NCI-H524 (cell line): ENCODE measurements at places on chromosomes 12 and 14.

DNA sequence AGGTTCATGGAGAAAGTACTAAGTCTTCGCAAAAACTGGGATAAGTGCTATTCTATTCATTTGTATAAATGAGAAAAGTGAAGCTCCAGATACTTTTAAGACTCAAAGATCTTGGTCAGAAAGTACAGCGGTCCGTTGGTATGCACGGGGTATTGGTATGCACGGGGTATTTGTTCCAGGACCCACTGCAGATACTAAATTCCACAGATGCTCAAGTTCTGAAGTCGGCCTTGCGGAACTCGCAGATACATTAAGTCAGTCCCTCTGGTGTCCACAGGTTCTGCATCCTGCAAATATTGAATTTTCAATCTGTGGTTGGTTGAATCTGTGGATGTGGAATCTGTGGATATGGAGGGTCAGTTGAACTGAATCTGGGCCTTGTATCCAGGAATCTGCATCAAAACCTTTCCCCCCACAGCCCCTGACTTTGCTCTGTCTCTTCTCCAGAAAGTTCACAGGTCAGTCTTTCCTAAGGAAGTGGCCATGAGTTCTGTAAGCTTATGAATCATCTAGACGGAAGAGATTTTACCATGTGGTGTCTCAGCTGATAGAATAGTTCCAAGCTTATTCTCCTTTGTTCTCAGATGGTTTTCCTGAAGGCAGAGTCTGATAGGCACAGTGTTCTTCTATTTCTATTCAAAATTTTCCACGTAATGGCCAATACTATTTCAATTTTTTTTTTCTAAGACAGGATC lies 274.7 kb downstream of the NEDD1 start:
- DNase-seq, result no peak

DNA sequence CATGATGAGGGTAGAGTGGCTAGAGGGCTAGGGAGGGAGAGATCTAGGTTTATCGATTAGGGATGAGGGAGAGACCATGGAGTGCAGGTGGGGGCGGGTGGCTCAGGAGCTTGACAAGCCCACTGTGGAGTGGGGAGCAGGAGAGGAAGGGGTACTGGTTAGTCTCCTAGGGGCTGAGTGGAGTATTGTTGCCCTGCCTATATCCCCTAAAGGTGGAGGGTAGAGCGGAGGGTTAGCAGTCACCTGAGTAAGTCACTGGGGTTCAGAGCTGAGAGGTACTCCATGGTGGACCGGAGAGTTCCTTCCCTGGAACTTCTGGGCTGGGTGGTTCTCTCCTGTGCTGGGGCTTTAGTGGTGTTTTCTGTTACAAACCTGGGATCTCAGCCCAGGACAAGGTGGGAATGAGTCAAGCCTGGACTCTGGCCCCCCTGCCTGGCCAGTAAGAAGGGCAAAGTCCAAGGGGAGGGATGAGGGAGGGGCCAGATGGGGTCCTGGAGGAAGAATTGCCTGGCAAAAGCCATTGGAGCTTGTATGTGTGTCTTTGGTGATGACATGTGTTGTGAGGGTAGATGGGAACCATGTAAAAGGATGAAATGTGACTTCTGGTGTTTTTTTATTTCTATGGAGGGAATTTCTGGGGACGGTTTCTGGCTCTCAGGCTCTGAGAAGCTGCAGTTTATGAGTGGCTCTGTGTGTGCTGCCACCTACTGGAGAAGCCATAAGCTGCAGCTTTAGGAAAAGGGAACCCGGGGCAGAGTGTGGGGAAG lies at the start of gene CIDEB:
Gene CIDEB (minus strand): TSS at position 403 of the 767 bp plus-strand sequence. CDS start 119 bp downstream, at position 284.
- DNase-seq, result peak; percentile 58

- no peak for DNase-seq
These were observed 17.4 kb downstream of the HEATR5A start for GRCh38 chr14:31402764-31403439.

DNA sequence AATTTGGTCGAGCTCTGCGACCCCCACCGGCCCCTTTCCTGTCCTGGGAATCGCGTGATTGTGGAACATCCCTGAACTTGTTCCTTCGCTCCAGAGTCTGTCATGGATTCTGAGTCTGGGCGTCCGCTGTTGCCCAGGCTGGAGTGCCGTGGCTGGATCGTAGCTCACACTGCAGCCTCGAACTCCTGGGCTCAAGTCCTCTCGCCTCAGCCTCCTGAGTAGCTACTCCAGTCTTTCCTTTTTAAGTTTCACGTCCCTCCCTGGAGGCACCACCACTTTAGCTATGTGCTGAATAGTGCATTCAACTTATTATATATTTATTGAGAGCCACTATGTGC lies 698 bp downstream of the ACOT6 start:
- DNase-seq, result peak; percentile 61

DNA sequence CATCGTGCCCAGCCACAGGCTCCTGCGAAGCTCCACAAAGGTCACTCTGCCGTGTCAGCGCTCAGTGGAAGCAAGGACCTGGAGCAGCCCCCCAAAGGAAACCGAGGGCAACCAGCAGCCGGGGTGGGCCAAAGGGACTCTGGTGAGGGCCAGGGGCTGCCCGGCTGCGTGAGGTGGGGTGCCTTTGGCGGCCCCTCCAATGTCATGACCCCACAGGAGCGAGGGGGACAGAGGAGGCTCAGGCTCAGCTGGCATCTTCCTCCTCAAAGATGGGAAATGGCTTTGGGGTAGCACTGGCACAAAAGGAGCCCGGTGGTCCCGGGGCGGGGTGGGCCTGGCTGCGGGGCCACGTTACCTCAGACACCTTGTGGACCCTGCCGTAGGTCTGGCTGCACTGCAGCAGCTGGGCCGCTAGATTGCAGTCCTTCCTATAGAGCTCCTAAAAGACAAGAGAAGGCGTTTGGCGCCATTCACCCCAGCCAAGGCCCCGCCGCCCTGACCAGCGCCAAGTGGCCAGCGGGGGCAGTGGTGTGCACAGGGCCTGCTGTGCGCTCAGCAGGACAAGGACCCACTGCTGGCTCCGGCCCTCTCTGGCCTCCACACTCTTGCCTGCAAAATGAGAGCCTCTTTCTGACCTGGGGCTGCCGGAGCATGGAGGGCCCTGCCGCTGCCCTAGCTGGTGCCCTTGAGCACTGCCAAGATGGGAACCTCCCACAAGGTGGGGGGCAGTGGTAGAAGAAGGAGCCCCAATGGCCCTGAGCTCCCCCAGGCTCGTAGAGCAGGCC lies 46.9 kb downstream of the BEGAIN start:
- DNase-seq, result peak; percentile 38

DNA sequence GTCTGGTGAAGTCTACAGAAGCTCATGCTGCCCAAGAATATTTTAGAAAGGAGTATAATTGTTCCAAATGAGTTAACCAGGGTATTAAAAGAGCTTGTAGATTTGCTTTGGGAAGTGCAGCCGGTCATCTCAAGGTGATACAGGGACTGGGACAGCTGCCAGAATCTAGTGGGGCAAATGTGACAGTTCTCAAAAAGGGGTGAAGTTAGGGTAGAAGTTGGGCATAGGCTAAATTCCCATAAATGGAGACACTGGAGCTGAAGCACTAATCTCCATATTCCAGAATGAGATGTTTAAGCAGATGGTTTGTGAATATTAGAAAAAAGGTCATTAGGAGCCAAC lies 94.7 kb downstream of the ANO6 start:
- no peak for DNase-seq

DNA sequence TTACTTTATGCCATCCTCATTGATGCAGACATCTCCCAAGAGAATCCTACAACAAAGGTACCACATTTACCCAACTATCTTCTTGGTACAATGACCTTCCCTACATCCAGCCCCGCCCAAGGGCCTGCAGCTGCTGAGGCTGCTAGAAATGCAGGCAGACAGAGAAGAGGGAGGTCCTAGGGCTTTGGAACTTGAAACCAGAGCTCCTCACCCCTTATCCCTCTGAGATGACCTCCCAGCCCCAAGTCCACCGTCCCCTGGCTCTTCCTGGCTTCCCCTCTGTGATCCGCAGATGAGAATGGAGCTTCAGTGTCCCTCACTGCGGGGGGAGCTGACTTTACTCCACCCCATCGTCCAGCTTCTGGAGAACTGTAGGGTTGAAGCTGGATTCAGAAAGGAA lies 1.6 kb upstream of the TNFRSF1A start:
- DNase-seq, result no peak

DNA sequence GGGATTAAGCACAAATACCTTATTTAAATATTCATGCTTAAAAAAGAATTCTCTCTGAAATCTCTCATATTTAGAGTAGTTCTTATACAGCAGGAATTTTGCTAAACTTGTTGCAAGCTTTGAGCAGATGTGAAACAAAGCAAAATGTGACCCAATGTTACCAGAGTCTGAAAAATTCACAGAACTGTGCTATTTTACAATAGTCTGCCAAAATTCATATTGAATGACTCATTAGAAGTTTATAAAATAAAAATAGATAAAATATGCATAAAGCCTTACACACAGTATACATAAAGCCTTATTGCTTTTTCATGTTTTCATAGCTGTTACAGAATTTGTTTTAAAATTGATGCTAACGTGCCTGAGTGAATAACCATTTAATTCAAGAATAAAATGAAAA lies 17.8 kb upstream of the RHOJ start:
- DNase-seq, result no peak

DNA sequence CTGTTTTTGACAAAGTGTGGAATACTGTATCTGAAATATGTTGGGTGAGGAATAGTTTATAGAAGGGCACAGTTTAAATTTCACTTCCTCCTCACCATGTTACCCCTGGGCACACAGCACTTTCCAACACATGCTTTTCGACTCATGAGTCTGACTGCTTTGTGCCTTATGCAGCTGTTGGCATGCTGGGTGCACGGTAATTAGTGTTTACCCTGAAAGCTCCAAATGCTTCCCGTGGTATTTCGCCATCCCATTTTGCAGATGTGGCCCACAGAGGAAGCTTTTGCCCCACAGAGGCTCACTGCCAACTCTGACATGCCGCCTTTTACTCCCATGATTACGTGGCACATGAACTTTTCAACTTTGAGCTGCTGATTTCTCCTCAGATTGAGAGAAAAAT lies 168.6 kb downstream of the PRKCH start:
- no peak for DNase-seq

DNA sequence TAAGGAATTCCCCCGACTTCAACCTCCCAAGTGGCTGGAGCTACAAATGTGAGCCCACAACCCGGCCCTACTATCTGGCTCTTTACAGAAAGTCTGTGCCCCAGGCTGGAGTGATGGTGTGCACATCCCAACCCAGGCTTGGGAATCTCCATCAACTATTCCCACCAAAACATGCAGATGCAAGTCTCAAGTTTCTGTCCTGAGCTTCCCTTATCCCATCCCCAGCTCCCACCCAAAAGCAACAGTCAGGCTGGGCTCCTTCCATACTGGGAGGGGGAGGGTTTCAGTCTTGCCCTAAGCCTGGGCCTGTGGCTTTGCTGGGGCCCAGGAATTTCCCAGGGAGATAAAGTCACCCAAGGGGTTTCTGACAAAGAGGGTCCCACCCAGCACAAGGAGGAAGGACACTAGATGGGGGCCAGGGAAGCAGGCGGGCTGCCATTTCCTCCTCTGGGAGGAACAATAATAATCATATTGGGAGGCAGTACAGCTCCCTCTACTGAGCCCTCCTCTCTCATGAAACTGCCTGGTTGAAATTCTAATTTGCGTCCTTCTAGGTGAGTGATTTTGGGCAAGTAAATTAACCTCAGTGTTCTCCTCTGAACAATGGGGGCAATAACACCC lies 8.0 kb downstream of the SLC8B1 start:
- no peak for DNase-seq

GRCh38 chr12:14982562-14982961 lies 9.7 kb downstream of the PDE6H start:
- no peak for DNase-seq

DNA sequence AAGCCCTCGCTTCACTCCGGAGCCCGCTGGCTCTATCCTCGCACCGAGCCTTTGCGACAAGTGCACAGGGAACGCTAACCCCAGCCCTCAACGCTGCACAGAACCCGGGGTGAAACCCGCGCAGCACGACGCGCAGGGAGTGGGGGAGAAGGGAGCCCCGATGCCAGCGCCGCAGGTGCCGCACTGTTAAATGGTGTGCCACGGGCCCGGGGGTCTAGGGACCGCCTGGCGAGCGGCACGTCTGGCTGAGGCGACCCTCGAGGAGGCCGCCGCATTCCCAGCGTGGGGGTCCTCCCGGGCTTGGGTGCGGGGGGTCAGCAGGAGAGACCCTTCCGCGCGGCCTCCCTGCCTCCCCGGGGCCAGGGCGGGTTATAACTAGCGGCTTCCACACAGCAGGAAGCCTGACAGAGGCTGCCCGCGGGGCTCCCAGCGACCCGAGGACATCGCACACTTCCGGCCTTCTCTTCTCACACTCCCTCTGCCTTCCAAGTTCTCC lies 23.8 kb upstream of the LRTM2 start:
- no peak for DNase-seq

GRCh38 chr12:30826276-30826675 lies 71.5 kb upstream of the CAPRIN2 start:
- no peak for DNase-seq

DNA sequence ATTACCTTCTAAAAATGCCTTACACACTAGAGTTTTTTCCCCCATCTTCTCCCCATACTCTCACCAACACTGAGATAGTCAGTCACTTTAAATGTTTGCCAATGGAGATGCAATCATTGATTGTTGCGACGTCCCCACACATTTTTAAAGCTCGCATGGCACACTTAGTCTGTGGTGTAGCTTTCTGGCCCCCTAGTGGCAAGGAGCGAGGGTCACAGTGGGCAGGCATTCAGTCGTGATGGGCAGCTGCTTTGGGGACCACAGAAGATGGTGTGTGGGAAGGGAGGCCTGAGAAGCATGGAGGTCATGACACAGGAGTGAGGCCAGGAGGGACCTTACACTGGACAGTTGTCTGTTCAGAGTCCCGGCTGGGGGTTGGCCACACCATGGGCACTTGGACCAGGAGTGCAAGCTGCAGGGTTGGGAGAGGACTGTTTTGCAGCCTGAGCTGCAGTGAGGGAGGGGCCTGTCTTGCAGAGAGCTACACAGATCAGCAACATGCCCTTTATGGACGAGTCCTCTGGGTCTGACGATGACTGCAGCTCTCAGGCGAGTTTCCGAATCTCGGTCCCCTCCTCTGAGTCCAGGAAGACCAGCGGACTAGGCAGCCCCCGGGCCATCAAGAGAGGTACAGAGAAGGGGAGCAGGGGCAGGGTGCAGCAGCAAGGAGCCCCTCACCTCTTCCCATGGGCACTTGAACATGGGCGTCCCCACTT lies 28.6 kb downstream of the PIGH start:
- DNase-seq, result peak; percentile 80

GRCh38 chr12:75657831-75658230 lies 146.4 kb upstream of the KRR1 start:
- no peak for DNase-seq

GRCh38 chr14:103326078-103326477 lies 8.0 kb upstream of the EIF5 start:
- no peak for DNase-seq

DNA sequence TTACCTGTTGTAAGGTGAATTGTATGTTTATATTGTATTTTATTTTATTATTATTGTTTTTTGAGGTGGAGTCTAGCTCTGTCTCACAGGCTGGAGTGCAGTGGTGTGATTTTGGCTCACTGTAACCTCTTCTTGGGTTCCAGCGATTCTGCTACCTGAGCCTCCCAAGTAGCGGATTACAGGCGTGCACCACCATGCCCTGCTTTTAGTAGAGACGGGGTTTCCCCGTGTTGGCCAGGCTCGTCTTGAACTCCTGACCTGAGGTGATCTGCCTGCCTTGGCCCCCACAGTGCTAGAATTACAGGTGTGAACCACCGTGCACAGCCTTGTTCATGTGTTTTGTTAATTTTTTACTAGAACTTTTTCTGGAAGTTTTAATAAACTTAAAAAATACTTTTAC lies 3.8 kb downstream of the ATF7IP start:
- DNase-seq, result no peak
